ENCODE measurements at places on chromosomes 2 and 18.

DNA sequence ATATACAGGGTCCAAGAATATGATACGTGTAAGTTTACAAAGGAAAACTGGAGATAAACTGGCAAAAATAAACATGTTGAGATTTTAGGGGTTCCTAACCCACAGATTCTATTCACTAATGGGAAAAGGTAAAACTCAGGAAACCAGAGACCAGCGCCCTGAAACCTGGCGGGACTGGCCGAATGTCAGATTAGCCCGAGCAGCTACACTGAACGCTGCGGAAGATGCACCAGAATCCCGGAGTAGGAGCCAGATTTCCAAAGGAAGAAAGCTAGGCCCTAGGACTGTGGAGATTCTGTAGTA lies 679 bp upstream of the WDR75 start:
- no peak for DNase-seq

- DNase-seq = peak; percentile 71
Observed at GRCh38 chr2:218569038-218569431, 396 bp downstream of the CNOT9 start.

DNA sequence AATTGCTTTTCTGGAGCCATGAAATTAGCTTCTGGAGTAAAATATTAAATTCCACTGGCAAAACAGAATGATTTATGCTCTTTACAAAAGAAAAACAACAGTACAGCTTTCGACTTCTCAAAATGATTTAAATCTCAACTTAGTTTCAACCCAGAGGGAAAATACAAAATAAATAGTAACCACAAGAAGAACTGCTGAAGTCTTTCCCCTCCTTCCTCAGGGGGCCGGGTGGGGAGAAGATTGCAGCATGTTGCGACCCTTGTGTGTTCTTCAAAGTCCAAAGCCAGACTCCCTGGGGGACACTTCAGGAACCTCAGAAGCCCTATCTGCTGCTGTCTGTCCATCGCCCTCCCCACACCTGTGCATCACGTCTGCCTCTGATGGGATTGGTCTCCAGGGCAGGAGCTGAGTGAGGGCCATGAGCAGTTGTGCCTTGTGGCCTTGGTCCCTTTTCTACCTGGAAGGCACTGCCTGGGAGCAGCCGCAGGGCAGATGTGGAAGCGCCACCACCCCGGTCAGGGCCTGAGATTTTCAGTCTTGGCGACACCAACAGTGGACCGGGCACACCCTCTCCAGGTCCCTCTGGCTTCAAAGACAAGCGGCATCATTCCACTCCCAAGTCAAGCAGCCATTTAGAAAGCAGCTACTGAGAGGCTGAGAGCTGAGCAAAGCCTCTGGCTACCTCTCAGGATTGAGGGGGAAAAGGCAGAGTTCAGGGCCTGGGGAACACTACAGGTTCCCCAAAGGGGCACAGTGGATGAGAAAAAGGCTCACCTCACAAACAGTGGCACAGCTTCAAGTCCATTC lies 210.1 kb upstream of the RAB6C start:
- no peak for DNase-seq

GRCh38 chr18:5030636-5031035 lies 166.4 kb downstream of the AKAIN1 start:
- DNase-seq = no peak

- no peak for DNase-seq
Observed at GRCh38 chr2:43083710-43084698, 142.4 kb downstream of the ZFP36L2 start.

DNA sequence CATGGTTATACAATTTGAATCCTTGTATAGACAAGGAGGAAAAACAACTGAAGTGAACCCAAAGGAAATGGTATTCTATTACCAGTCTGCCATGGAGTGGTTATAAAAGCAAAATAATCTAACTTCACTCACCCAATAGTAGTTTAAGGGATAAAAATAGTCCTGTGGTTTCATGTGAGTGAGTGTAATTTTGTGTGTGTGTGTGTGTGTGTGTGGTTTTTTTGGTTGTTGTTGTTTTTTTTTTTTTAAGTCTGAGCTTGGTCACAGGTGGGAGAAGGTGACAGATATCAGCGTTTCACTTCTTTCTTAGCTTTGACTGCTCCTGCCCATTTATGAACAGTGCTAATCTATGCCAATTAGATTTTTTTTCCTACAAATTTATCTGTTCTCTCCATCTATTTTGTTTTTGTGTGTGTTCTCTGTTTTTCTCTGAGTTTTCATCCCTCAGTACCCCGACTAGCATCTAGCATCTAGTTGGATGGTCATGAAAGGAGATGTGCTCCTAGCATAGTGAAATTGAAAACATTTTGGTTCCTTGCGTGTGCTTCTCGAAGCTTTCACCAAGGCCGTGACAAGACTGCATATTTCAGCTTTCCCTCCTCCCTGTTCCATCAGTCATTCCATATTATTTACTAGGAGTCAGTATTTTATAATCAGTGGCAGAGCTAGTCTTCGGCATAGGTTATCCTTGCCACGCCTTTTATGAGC lies 200.1 kb upstream of the DTNA start:
- no peak for DNase-seq

- DNase-seq = no peak
Observed at GRCh38 chr2:62722679-62723078, 17.2 kb downstream of the EHBP1 start.

DNA sequence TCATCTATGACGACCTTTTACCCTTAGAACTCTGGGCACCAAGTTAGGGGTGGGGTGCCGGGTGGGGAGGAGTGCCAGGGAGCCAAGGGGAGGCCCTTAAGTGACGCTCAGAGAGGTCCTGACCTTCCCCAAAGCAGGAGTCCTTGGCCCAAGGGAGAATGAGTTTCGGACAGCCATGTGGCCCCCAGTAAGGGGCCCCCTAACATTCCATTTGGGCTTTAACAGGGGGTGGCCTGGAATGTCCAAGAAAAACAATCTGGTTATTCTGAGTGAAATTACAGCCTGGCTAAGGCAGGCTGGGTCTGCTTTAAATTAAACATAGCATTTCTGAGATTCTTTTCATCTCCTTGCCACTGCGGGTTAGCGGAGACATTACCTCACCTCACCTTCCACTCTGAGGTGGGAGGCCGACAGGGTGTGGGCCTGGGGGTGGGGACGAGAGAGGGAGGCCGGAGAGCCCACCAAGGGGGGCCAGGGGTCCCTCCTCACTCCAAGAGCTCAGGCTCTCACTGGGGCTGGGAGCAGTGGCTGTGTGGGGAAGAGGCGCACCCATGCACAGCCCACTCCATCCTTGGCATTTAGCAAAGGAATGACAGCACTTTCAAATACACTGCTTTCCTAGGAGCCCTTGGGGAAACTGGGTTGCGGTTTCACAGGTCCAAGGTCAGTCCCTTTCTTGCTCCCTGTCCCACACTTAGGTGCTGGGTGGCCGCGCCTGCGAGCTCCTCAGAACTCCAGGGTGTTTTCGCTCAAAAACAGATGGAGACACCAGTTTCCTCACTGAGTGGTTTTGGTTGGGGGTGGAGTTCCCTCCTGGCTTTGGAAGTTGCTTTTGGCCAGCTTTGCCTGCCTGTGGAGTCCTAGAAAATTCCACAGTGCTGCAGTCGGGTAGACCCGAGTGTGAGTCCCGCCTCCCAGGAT lies 107.4 kb downstream of the POLR1A start:
- DNase-seq = no peak

GRCh38 chr2:152573168-152573567 lies 144.1 kb downstream of the PRPF40A start:
- DNase-seq = no peak

GRCh38 chr2:165762723-165763122 lies 31.3 kb downstream of the GALNT3 start:
- no peak for DNase-seq

GRCh38 chr2:235924675-235925063 lies 243.5 kb downstream of the GBX2 start:
- no peak for DNase-seq

DNA sequence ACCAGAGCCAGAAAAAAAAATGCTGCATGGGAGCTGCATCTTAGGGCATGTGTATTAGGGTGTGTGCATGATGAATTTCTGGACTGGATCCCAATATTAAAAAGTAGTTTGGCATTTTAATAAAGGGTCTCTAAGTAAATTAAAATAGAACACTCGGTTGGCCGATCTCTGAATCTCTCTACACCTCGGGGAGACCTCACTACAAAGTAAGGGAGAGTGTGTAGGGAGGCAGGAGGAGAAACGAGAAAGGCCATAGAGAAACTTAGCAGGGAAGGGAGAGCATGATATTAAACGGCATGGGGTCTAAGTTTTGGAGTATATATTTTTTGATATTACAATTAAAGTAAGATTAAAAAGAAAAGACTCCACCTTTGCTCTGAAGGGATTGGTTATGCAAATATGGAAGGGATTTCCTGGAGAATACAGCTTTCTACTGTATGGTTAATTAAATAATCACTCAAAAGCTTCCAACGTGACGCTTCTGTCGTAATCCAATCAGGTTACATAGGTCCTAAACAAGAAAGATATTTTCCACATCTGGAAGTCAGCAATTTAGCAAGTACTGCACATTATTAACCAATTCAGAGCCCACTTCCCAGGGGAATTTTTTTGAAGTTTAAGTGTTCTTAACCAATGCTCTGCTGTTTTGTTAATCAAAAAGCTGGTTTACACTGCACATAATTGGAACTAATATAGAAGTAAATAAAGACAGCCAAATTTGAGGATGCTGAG lies 1.0 kb upstream of the ZEB2 start:
- DNase-seq = no peak

DNA sequence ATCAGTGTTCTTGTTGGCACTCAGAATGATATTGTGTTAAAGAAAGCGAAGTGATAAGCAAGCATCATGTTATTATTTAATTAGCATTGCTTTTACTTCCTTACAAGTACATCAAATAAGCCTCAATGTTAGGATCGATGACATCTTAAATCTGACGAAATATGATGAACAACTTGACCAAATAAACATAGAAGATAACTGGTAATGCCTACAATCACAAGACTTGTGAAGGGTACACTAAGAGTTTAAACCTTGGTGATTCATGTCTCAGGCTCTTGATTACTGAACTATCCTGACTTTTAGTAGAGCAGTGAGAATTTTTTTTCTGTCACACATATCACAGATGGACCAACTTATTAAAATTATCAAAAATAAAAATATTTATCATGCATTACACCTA lies 500.8 kb upstream of the ZEB2 start:
- no peak for DNase-seq

DNA sequence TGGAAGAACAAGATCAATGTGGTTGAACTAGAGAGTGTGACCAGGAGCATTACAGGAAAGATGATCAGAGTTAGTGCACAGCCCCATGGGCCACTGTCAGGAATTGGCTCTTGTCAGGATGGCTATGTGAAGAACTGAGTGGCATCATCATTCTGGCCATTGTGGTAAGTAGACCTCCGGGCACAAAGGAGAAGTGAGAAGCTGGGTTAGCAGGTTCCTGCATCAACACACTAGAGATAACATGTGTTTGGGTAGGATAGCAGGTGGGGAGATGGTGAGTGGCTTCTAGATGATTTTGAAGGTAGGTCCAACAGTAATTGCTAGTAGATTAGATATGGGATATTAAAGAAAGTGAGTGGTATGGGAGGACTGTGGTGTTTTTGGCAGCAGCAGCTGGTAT lies 408.2 kb downstream of the TSN start:
- no peak for DNase-seq

GRCh38 chr18:13436576-13436975 lies 218.0 kb downstream of the LDLRAD4 start:
- DNase-seq = no peak

- DNase-seq = no peak
Observed at GRCh38 chr18:76564117-76564516, 69.1 kb upstream of the ZNF516 start.

DNA sequence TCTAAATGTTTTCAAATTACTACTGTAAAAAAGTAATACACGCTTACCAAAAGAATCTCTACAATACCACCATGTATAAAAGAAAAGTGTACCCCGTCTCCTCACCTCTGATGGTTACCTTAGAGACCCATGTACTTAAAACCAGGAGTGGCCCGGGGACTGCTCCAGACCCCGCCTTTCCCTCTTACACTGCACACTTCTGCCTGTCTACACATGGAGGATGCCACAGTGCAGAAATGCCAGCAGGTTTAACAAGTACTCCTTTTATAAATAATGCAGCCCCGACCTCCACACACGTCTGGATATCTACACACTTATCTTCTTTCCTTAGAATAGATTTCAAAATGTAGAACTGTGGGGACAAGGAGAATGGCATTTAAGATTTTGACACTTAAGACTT lies 5.3 kb downstream of the HDAC4 start:
- DNase-seq = no peak

- no peak for DNase-seq
Observed at GRCh38 chr2:79099140-79099686, 11.4 kb upstream of the REG1B start.

- no peak for DNase-seq
Observed at GRCh38 chr2:189500456-189501160, 59.3 kb downstream of the WDR75 start.

DNA sequence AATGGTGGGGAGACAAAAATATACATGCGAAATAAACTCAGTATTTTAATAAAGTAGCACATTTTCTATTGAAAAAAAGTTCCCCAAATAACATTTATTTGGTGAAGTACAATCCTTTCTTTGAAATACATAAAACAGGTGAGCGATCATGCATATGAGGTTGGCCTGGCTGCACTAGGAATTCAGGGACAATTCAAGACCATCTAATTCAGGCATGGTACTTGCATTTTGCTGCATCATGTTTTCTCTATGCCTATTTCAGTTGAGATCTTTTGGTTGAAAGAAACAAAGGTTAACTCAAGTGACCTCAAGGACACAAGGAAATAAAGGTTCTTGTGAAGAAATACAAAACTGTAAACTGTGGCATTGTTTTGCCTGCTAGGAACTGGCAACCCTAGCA lies 19.8 kb upstream of the TAF4B start:
- DNase-seq = no peak

All from Calu3 (cell line).